ENCODE measurements at places on chromosomes 5 and 9.

GRCh38 chr5:54108136-54108535, 202.2 kb downstream of the ARL15 start:
- DNase-seq: no peak

GRCh38 chr9:86098824-86099700, at the start of gene GOLM1:
Gene GOLM1, minus strand, starts transcription at chr9:86099558. Its CDS starts 20,238 bp downstream, at chr9:86079320.
- peak; percentile 87 for DNase-seq

GRCh38 chr5:66517351-66517750, 78.8 kb upstream of the MAST4 start:
- DNase-seq: no peak

- no peak for DNase-seq
These were observed 401.9 kb upstream of the IRX2 start for GRCh38 chr5:3153226-3153858.

DNA sequence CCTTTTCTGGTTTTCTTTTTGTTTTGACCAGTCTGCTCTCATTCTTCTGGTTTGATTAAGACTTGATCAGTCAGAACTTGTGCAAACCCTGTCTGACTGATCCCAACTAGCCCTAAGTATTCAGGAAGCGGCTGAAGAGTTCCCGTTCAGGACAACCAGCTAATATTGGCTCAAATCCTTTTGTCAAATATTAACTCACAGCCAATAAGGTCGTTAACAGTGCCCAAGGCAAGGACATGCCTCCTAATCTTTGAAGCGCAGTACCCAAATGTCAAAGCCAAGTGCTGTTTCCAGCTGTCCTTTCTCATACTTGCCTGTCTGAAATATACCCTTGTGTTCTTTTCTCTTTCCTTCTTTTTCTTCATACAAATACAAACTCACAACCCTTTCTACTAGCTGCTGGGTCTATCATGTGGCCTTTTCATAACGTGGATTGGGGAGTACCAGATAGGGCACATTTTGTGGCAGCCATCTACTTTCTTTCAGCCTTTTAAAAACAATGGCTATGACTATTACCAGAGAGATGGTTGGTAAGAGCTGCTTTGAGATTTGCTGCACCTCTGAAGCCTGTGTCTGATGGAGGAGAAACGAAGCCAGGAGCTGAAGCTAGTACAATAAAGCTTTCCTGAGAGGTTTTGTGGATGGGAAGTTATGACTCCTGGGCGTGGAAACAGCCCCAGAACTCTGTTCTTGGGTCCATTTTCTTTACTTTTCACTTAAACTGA, 266.4 kb upstream of the ZNF608 start:
- no peak for DNase-seq

DNA sequence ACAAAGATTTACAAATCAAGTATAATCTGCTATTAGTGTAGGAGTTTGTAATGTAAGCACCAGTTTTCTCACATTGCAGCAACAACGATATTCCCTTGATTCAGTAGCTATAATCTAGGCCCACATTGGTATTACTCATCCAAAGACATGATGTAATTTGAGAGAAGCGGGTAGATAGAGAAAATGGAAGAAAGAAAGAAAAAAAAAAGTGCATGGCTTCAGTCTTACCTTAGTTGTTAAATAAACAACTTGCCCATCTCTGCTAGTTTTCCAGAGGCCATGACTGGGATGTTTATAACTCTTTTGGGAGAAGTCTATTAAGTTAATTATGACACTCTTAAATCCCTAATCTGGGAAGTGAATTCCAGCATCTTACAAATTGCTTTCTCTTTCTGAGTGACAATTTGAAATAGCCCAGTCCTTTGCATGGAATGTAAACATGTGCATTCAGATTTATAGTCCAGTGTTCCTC, 2.8 kb downstream of the MELK start:
- DNase-seq: no peak

- no peak for DNase-seq
These were observed 108.9 kb downstream of the PSD2 start for GRCh38 chr5:139904566-139904815.

DNA sequence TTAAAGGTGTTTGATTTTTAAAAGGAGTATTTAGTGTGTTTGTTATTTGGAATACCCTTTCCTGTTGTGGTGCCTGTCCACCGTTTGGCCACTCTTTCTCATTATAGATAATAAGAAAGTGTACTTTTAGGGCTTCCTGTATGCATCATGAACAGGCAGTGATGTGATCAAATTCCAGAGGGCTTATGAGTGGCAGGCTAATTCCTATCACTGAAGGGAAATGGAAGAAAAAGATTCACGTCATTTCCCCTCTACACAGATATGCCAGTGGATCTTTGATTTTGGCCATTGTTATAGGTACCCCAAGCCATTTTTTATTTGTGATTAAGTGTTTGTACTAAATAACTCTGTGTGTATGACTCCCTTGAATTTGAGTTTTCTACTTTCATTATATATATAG, 37.1 kb downstream of the RPS6 start:
- no peak for DNase-seq

DNA sequence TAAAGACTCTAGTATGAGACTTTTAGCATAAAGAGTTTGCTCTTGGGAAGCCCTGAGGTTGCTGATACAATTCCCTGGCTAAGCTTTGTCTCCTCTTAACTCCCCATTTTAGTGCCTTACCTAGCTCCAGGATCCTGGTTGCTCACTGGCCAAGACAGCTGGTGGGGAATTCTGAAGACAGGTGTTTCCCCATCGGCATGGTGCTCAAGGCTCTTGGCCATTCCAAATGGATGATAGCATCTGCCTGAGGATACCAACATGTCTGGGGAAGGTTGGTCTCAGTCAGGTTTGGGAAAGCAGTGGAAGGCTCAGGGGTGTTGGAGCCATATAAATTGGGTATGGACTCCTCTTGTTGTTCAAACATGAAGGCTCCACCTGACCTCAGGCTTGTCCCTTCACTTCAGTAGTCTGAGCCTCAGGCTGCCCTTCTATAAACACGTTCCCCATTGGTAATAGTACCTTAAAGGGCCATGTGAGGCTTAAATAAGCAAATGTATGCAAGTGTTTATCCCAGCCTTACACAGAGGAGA, 44.5 kb upstream of the CXCL14 start:
- DNase-seq: no peak

- DNase-seq: no peak
These were observed 14.7 kb upstream of the CETN3 start for GRCh38 chr5:90424245-90424644.

- no peak for DNase-seq
These were observed 102.4 kb downstream of the DAPK1 start for GRCh38 chr9:87599901-87600610.

DNA sequence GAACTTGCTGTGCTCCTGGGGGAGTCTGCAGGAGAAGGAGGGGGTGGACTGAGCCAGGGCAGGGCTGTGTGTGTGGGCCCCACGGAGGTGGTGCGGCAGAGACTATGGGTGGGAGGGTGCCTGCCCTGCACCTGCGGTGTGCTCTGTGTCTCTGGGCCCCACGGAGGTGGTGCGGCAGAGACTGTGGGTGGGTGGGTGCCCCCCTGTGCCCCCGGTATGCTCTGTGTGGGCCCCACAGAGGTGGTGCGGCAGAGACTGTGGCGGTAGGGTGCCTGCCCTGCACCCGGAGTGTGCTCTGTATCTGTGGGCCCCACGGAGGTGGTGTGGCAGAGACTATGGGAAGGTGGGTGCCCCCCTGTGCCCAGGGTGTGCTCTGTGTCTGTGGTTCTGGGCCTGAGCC, 103.7 kb downstream of the EHMT1 start:
- no peak for DNase-seq

DNA sequence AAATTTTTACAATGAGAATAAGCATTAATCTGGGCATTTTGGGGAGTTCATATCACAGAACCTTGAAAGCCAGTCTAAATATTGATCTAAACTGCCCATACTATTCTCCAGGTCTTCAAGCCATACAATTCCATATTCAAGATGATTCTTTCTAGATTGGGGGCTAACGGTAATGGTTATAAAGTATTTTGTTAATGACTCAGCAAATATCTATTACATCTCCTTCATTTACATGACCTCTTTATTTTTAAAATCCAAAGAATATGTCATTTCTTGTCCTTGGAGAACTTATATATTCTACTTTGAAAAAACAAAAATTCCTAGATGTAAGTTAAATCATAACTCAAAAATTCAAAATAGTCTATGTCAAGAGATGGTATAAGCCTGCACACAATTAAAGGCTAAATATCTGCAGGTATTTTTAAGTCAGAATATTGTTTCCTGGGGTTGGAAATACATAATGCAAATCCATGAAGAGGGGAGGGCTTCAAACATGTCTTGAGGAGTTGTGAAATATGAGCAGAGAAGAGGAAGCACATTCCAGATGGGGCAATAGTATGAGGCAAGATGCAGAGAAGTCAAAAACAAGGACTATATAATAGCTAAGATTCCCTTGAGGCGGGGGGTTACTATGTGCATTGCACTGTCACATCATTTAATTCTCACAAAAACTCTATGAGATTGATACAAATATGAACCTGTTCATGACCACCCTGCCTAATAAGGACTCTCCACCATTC, 526.4 kb downstream of the NR2F1-AS1 start:
- no peak for DNase-seq

DNA sequence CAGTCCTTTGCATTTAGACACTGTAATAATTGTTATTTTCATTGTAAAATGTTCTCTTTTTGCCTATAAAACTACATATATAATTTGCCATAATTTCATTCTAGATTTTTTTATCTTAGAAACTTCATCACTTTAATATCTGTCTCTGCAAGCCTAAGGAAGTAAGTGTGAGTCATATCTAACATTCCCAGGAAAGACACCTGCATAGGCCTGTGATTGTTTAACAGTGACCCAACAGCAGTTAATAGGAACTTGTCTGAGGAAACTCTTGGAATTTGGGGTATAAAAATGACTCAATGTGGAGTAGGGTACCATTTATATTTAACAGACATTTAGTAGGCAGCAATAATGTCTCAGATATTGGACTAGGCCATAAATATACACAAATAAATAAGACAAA, 229.2 kb upstream of the FAM174A start:
- no peak for DNase-seq

GRCh38 chr5:40634154-40634553, 45.6 kb upstream of the PTGER4 start:
- DNase-seq: no peak

GRCh38 chr9:95494022-95494415, 22.8 kb downstream of the PTCH1 start:
- no peak for DNase-seq

GRCh38 chr5:14385019-14385418, 196.6 kb upstream of the OTULINL start:
- no peak for DNase-seq

DNA sequence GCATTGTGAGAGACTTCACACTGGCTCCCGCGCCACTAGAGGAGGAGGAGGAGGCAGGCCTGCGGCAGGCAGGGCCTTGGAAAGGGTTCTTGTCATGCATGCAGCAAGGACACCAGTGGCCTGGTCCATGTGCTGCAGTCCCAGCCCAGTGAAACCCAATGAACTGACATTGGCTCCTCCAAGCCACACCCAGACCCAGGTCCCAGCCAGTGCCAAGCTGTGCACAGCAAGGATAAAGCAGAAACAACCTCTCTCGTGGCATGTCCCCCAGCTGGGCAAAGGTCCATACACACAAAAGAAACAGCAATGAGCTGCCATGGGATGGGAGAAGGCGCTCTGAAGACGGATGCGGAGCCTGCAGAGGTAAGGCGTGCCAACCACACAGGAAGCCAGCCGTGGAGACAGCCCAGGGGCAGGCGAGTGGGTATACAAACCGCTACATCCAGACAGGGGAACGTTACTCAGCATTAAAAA, 89.2 kb downstream of the SEMA4D start:
- no peak for DNase-seq

GRCh38 chr5:54018438-54018837, 291.9 kb downstream of the ARL15 start:
- no peak for DNase-seq

DNA sequence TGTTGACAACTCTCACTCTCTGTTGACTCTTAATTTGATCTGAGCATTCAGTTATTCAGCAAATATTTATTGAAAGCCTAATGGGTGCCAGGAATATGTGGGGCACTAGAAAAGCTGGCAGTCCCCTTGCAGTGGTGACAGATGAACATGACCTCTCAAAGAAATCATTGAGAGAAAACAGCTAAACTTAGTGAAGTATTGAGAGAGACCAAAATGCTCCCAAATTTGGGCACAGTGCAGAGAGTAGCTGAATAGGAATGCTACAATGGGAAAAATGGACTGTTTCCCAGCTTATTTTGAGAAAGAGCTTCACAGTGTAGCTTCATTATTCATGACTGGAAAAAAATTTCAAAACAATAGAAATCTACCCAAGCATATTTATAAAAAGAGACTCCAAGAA, 257.9 kb downstream of the SGCD start:
- no peak for DNase-seq

DNA sequence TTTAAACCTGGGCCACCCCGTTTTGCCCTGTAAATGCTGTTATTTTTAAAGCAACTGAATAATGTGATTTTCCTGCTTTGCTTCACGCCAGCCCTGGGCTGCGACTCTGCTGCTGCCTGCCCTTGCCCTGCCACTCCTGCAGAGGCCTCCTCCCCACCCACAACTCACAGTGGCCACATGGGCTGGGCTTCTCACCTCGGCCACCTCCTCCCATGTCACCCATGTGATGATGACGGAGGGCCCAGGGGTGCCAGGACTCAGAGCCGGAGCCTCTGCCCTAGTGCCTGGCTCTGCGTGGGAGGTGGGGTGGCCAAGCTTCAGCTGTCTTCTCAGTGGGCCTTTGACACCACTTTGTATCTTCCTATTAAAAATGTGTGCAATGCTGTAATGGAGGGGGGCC, 48.1 kb upstream of the NKD2 start:
- no peak for DNase-seq

- DNase-seq: no peak
These were observed 13.7 kb downstream of the CAST start for GRCh38 chr5:96675882-96676281.

- DNase-seq: no peak
These were observed 9.9 kb upstream of the SPIN1 start for GRCh38 chr9:88378317-88378716.

DNA sequence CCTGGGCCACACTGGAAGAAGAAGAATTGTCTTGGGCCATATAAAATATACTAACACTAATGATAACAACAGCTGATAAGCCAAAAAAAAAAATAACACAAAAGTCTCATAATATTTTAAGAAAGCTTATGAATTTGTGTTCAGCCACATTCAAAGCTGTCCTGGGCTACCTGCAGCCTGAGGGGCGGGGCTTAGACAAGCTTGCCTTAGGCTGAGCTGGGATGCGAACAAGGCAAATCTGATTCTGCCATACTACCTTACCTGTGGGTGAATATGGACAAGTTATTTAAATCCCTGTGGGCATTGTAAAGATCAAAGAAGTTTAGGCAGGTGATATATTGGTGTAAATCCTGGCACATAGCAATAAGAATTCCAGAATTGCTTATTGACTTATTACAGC, 212.3 kb upstream of the ATP10B start:
- no peak for DNase-seq

- peak; percentile 81 for DNase-seq
These were observed 198.8 kb downstream of the AUH start for GRCh38 chr9:91162784-91163443.

DNA sequence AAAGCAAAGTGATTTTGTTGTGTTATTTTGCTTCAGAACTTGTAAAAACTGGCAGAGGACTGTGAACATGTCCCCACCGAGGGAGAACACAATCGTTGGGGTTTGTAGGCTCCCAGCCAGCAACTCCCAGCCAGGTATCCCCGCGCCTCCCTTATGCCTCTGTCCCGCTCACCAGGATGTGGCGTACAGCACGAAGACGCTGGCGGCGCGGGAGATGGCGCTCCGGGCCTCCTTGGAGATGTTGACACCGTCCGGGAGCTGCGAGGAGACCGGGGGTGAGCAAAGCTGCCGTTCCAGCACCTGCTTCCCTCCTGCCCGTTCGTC, 630 bp downstream of the POLE3 start:
- DNase-seq: no peak
